ENCODE measurements at places on chromosomes 2 and 18. TPM values are rescaled to one million over a fixed set of nuclear protein-coding genes. Genes with fewer than 3 reads are reported as not detected.

DNA sequence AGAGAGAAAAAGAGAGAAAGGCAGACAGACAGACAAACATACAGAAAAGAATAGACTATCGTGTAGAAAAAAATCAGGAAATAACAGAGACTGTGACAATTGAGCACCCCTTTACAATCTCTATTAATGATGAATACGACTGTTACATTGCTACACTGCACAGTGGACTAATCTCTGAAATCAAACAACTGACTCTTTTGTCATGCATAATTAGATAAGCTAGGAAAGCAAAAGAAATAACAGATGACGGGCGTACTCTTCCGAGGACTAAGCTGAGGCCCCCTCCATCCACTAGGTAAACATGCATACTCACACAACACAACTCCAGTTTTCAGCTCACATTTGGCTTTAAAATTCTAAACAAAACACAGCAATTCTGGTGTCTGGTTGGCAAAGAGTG lies 267.0 kb downstream of the NOL4 start:
- no peak for DNase-seq

The CDH2 gene
- total RNA-seq = 196 TPM

- DNase-seq = no peak
Observed at GRCh38 chr2:66460031-66460430, 25.1 kb downstream of the MEIS1 start.

DNA sequence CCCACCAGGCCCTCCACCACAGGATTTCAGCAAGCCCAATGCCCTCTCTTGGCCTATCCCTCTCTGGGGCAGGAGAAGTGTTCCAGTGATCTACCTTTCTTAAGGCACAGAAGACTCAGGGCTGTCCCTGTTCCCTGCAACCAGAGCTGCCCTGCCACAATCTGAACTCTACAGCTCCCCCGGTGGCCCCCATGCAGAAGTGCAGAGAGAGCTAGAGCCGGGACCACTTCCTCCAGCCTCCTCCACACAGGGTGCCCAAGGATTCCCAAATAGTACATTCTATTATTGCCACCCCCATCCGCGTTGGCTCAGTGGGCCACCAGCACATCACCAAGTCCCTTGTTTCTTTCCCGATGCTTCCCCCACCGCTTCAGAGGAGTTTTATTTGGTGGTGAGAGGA lies 114.8 kb upstream of the PTPRM start:
- no peak for DNase-seq

The GGCX gene
- total RNA-seq = 25.7 TPM

The NETO1 gene
- 7.1 TPM for total RNA-seq

The TRIB2 gene
- 32.0 TPM for total RNA-seq

The SCTR gene
- not detected for total RNA-seq

- DNase-seq = no peak
Observed at GRCh38 chr2:66441581-66442320, 6.8 kb downstream of the MEIS1 start.

DNA sequence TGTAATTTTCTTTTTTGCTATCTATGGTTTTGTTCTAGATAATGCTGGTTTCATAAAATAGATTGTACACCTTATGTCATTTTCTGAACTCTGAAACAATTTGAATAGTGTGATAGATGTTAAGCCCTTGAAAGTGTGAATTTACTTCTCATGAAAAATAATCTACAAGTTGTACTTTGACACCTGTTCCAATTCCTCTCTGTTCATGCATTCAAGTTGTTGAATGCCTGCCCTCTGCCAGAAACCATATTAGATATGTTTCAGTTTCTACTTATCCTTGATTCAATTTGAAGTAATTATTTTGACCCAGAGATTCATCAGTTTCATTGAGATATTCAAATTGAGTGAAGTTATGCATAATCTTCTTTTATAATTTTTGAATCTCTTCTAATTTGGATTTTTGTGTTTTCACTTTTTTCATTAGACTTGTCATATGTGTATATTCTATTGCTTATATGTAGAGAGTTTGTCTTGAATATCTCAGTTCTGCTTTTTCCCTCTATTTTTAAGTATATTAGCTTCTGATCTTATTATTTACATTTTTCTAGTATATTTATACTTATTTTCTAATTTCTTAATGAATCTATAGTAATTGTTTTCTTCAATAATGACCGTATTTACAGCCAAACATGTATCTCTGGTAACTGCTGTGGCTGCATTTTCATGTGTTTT lies 143.3 kb upstream of the TACR1 start:
- no peak for DNase-seq

The REG3G gene
- total RNA-seq = not detected

The CABYR gene
- total RNA-seq = 5.5 TPM

DNA sequence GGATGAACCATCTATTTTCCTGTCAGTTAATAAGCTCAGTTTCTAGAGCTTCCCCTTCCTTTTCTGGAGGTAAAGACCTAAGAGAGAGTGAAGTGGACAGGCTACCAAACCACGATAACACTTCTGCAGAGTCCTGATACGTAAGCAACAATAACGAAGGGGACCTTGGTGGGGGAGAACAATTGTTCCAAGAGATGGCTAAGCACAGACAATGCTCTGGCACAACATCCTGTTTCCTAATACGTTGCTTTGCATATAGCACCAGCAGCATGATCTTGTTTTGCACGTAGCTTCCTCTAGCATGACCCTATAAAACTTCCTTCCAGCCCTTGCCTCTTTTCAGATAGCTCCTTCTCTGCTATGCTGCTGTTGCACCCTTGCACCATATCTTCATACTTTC lies 247.3 kb downstream of the RAD51AP2 start:
- DNase-seq = no peak

The SPHKAP gene
- 0.17 TPM for total RNA-seq

DNA sequence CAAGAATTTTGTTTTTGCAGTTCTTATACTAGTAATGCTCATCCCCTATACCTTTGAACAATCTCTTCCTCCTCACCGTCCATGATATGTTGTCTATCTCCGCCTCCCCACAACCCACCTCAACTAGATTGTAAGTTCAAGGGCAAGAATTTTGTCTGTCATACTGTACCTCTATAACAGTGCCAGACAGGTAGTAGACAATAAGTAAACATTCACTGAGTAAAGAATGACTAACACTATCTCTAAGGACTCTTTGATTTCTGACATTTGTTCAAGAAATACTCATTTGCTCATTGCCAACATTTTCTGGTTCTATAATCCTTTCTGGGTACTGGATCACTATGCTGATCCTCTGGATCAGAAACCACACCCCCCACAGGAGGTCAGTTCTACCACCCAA lies 82.4 kb downstream of the EXOC6B start:
- DNase-seq = no peak

GRCh38 chr18:31980863-31981262 lies 37.8 kb upstream of the RNF125 start:
- DNase-seq = no peak

- DNase-seq = no peak
Observed at GRCh38 chr2:221210686-221211085, 361.4 kb downstream of the EPHA4 start.

DNA sequence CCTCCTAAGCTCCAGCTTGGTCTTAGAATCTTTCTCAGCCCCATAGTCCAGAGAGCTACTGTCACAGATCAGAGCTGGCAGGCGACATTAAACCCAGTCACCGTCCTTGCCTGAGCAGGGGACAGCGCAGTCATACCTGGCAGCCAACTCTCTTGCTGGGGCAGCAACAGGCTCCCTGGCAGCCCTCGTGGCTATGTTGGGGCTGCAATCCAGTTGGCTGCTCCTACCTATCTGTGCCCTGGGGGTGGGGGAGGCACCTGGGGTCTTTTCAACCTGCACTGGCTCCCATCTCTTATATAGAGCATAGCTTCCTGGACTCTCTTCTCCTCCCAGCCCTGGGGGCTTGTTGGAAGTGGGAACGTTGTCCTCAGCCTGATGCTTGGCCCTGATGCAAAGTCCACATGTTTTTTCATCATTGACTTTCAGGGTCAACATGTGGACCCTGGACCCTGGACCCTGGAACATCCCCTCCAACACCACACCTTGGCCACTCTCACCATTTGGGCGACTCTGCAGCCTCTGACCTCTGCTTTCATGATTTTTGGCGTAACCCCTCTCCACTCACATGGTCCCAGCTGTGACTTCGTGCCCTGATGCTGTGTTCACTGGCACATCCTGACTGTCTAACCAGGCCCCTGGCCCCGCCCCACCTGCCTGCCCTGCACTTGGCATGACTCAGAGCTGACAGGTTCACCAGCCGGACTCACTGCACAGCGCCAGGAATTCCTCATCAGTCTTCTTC lies 45.6 kb downstream of the ATOH8 start:
- peak; percentile 32 for DNase-seq

DNA sequence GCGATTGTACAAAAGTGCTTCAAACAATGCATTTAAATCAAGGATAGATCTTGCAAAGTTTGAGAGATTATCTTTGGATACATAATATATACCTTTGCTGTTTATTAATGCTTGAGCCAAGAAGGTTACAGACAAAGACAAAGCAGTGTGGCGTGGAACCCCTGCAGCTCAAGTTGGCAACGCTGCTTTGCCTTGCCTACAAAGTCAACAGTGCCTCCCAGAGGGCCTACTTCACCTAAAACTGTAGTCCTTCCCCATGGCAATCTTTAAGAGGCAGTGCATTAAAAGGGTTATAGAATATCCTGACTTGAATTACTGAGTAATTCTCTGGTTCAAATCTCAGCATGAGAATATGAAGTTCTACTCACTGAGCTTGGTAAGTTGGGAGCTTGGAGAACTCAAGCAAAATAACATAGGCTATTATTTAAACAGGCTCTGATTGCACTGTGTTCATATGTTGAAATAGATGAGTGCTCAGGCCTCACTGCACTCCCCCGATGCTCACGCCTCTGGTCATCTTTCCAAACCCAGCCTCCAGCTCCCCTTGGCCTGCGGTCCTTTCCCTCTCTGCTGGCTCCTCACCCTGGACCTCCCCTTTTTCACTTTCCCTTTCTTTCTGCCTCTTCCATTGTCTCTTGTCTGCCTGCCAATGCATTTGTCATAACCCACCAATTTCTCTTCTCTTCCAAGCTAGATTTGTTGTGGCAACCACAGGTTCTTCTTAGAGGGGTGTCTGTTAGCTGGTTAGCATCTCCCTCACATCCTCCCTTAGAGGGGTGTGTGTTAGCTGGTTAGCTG lies 96.5 kb downstream of the MYT1L start:
- DNase-seq = no peak

The ACMSD gene
- total RNA-seq = not detected

The IL1A gene
- 2.4 TPM for total RNA-seq

The SIX2 gene
- total RNA-seq = 0.96 TPM

DNA sequence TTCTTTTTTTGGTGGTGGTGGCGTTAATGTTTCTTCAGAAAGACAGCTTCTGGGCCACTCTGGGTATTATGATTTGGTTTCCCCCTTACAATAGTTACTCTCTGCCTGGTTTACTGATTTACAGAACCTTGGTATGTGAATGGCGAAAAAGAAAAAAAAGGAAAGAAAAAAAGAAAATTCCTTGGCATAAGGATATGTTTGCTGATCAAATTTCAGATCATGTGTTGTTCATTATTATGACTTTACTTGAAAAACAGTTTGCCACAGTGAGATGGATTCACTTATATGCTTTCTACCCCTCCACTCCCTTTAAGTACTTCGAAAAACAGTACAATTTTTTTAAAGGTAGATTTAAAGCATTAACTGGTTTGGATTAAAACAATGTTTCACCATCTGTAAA lies 21.0 kb downstream of the BCL11A start:
- no peak for DNase-seq

DNA sequence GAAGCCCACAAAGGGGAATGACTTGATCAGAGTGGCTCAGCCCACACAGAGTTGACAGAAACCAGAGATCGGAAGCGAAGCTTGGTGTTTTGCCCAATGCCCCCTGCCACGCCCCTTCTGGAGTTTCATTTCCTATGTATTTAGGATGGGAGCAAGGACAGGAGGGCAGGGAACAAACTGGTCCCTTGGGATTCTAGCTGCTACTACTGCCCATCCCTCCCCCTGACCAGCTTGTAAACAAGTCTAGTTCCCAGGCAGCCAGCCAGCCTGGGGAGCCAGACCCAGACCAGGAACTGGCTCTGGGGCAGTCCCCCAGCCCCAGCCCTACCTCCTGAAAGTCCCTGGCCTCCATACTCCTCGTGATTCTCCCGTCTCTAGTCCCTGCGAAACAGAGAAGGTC lies 8.3 kb downstream of the WNT6 start:
- DNase-seq = no peak

- no peak for DNase-seq
Observed at GRCh38 chr2:48792030-48792429, 36.5 kb upstream of the LHCGR start.

The PTH2R gene
- total RNA-seq = not detected

DNA sequence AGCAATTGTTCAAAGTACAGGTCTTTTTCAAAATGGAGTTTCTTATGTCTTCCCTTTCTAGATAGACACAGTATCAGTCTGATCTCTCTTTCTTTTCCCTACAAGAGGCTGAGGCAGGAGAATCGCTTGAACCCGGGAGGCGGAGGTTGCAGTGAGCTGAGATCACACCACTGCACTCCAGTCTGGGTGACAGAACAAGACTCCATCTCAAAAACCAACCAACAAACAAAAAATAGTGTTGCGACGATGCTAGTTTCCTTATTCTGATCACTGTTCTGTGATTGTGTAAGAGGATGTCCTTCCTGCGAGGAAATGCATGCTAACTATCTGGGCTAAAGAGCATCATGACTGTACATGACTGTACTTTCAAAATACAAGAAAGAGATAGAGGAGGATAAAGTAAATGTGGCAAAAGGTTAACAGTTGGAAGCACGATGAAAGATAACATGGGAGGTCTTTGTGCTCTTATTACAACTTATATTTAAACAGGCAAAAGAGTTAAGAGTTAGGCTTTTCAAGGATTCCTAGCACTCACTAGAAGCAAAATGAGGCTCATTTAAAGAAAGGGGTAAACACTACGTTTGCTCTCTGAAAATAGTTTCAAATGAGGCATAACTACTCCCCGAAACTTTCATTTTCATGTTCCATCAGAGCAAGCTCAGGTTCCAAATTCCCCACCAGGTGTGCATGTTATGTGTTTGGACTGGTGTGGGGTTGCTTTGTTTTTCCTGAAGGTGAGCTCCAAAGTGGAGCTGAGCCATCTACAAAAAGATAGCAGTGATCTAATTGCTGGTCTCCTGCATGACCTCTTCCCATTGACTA lies 23.8 kb downstream of the SOWAHC start:
- DNase-seq = no peak

DNA sequence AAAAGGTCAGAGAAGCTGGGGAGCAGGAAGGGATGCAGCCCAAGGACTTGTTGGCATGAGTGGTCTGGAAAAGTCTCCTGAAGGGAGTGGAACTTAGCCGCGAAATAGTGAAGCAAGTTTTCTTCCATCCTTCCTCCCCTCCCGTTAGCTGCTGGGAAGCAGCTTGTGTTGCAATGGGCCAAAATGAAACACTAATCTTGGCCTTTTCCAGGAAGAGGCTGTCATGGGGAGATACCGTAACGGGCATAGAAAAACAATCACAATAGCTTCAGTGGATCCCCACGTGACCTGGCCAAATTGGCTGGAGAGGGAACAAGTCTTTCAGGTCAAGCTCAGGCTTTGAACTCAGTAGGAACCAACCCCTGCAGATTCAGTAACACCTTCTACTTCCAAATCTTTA lies 49.3 kb downstream of the SEMA4F start:
- no peak for DNase-seq

The PLB1 gene
- 0.82 TPM for total RNA-seq

The EML6 gene
- 0.63 TPM for total RNA-seq

Measured in kidney epithelial cell (primary cell).